Fibroblast of lung (primary cell): ENCODE measurements at places on chromosomes 16 and 17. TPM values are rescaled to one million over a fixed set of nuclear protein-coding genes. Genes with fewer than 3 reads are reported as not detected.
A peak's percentile ranks its signal among the peaks of the same experiment; 100 is the strongest.

CACNG5 gene
- total RNA-seq: not detected in 2 replicates

GRCh38 chr17:33267271-33267790 is 25.8 kb downstream of the ASIC2 start:
- peak; percentile 69 for DNase-seq

CD7 gene
- total RNA-seq: under 0.01 and 0.17 TPM in 2 replicates

- peak; percentile 48 for DNase-seq
These were observed 541 bp downstream of the ZNF18 start for GRCh38 chr17:11996722-11997146.

GRCh38 chr16:58792188-58792587 is 58.1 kb upstream of the GOT2 start:
- DNase-seq: no peak

- DNase-seq: peak; percentile 78
These were observed 52.6 kb downstream of the MAP2K6 start for GRCh38 chr17:69466905-69467667.

HOXB7 gene
- 6.4 and 7.4 TPM in 2 replicates for total RNA-seq

DNA sequence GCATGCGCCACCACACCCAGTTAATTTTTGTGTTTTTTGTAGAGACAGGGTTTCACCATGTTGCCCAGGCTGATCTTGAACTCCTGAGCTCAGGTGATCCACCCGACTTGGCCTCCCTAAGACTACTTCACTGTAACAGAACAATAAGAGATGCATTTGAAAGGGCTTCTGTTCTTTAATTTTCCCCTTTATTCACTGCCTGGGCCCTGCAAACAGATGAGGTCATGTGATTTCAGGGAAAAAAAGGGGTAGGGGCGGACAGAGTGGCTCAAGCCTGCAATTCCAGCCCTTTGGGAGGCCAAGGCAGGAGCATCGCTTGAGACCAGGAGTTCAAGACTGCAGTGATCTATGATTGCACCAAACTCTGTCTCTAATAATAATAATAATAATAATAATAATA is 36.3 kb downstream of the TMEM114 start:
- no peak for DNase-seq

DNA sequence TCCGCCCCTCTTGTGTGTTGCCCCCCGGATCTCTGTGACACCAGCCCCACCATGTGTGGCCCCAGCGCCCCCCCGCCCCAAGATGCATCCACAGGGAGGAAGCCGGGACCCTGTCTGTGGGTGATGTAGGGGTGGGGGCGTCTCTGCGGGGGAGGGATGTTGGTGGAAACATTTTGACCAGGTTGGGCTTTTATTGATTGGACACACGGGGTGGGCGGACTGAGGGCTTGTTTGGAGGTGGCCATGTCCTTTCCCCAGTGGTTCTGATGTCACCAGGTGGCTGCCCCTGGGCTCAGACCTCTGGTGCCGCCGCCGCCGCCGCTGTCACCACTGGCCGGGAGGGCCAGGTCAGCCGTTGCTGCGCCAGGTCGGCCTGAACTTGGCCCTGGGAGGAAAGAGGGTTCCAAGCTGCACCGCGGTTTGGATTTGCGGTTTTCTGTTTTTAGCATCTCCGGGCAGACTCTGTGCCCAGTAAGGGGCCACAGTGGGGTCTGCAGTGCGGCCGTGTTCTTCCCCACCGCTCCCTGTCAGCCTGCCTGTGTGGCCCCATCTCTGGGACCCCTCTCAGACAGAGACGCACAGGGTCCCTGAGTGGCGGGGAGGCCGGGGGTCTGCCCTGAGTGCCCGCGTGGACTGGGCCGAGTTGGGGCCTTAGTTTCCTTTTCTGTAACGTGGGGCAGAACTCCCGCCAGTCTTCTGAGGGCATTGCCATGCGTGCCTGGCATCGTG is 19.8 kb downstream of the GSE1 start:
- DNase-seq: no peak

RAB37 gene
- 0.26 and 0.66 TPM in 2 replicates for total RNA-seq

DNA sequence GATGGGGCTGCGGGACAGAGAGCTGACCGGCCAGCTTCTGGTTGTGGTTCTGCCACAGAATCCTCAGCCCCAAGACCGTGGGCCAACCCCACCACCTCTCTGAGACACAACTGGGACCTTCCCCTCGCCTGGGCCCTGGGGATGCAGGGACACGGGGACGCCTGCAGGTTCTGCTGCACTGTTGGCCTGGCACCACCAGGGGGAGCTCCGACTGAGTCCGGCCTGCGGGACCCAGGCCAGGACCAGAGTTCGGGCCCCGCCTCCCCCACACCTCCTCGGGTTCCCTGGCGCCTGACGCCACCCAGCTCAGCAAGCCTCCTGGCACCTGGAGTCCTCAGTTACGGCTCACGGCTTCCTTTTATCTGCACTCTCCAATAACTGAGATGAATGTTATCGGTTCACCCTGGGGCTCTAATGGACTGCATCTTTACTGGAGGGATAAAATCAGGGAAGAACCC is 27.3 kb downstream of the TBC1D16 start:
- peak; percentile 33 for DNase-seq

DNA sequence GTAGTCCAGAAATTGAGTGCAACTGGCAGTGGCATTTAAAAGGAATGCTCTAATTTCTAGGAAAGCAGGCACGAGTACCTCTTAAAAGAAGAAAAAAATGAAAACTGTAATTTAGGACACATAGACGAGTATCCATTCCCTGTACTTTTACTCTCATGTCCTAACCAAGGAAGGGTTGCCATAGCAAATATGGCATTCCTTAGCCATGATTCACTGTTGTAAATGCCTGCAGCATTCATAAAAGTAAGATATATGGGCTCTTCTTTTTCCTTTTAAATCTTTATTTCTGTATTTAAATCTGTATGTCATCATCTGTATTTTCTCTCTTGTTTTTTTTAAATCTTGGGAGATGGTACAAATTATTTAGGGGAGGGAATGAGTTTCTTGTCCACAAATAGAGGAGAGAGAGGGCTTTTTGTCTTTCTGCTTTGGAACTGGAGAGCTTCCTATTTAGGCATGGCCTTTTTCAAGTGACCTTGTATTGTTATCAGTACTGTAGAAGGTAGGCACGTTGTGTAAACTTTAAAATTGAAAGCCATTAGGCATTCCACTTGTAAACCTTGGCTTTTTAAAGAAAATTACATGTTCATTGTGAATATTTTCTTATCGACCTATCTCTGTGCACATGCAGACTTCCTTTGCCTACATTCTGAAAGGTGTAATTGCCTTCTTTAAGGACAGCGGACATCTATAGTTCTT is 50.0 kb downstream of the TENT4B start:
- peak; percentile 93 for DNase-seq

GRCh38 chr16:49189286-49189685 is 92.4 kb downstream of the CBLN1 start:
- no peak for DNase-seq

ELMO3 gene
- 0.26 and 0.33 TPM in 2 replicates for total RNA-seq

GRCh38 chr17:67959510-67959909 is 36.8 kb downstream of the C17orf58 start:
- DNase-seq: no peak

GRCh38 chr16:66668777-66669444 is 27.6 kb downstream of the CMTM4 start:
- DNase-seq: no peak

- DNase-seq: peak; percentile 7
These were observed 35.7 kb downstream of the CACNA1H start for GRCh38 chr16:1188432-1189189.

PNMT gene
- not detected in 2 replicates for total RNA-seq

TRAF7 gene
- total RNA-seq: 52.1 and 60.3 TPM in 2 replicates

GRCh38 chr17:42748908-42749798 is 4.3 kb upstream of the EZH1 start:
- peak; percentile 32 for DNase-seq

- DNase-seq: no peak
These were observed 27.5 kb downstream of the TEX14 start for GRCh38 chr17:58664302-58664701.

DNA sequence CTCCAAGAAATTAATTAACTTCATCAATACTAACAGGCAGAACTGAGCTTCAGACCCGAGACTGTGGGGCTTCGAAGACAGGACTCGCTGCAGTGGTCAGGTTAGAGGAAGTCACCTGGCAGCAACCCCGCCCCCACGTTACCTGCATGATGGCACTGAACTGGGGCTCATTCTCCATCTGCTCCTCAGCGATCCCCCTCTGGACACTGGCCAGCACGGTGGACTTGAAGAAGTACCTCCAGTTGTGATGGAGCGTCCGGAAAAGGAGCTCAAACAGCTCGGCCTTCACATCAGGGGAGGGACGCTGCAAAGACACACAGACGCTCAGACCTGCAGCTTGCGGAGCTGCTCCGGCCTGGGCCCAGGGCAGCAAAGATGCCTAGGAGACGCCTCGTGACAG is 40.9 kb upstream of the GSG1L start:
- no peak for DNase-seq

TBC1D3E gene
- total RNA-seq: not detected in 2 replicates

DNA sequence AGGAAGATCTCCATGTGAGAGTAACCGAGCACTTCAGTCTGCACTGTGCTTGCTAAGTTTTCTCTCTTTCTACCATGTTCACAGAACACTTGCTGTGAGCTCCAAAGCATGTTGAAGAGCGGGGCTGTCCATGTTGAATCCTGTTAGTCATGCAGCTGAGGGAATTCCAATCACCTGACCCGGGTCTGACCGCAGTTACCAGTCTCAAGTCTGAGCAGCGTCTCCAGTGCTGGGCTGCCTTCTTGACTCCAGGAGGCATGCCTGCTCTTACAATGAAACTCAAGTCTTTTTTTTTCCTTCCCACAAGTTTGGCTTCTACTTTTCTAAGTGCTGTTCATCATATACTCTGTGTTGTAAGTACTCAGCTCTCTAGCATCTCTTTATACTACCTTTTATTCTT is 44.3 kb downstream of the HOXB1 start:
- peak; percentile 97 for DNase-seq

- DNase-seq: no peak
These were observed 34.9 kb downstream of the AATF start for GRCh38 chr17:36983618-36984017.

DNA sequence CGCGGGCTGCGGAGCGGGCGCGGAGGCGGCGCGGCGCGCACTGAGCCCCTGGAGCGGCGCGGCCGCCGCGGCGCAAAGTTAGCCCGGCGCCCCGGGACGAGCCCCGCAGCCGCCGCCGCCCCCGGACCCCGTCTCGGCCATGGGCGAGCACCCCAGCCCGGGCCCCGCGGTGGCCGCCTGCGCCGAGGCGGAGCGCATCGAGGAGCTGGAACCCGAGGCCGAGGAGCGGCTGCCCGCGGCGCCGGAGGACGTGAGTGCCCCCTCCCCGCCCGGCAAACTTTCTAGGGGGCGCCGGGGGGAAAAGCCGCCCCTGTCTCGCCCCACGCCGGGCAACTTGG is 388 bp downstream of the RHBDL3 start:
- no peak for DNase-seq

GRCh38 chr17:4706121-4706520 is 2.2 kb upstream of the PELP1 start:
- DNase-seq: peak; percentile 53
